IMR-90 (cell line): ENCODE measurements at places on chromosomes 12 and 14.
A peak's percentile ranks its signal among the peaks of the same experiment; 100 is the strongest.

DNA sequence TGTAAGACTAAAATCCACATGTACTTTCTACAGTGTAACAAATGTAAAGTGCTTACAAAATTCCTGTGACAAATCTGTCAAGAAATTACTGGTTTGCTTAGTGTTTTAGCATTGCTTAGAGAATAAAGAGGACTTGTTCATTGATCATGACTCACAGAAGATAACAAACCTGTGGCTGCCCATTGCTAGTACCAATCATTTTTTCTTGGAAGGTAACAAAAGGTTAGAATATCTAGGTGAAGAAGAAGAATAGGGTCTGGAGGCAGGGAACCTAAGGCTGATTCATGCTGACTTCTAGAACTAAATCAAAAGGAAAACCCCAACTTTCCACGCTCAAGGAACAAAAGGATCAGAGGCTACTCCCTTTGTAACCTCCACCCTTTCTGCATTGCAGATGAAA, 232.7 kb upstream of the ABCD2 start:
- peak; percentile 1 for DNase-seq

- DNase-seq: no peak
Measured at GRCh38 chr12:29212682-29213403, 63.8 kb downstream of the FAR2 start.

GRCh38 chr12:72547573-72547972, 275.4 kb downstream of the TRHDE start:
- DNase-seq: peak; percentile 72

GRCh38 chr12:54605138-54605970, 16.9 kb upstream of the PPP1R1A start:
- no peak for DNase-seq

DNA sequence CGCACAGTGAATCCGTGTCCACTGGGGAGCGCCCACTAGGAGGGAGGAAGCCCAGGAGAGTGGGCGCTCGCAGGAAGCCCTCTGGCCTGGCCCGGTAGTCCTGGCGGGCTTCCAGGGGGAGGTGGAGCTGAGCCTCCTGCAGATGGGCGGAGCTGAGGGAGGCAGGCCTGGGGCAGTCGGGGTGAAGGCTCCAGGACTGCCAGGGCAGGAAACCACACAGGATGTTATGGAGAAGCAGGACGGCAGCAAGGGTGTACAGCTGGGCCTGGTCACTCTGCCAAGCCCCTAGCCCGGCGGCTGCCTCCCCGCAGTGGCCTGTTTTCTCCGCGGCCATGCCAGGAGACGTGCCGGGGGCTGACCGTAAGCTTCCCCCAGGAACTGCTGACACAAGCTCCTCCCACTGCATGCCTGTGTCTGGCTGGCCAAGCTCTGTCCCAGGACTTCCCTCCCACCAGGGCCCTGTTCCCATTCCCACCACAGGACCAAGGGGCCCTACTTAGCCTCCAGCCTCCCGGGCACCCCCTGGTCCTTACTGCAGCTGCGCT, 143.4 kb upstream of the C14orf180 start:
- DNase-seq: no peak
